Esophagus mucosa (tissue), 1 donor: ENCODE measurements at places on chromosomes 5 and 9. TPM values are rescaled to one million over a fixed set of nuclear protein-coding genes. Genes with fewer than 3 reads are reported as not detected.

- ATAC-seq = no peak
Measured at GRCh38 chr9:69891696-69892095, 71.1 kb downstream of the CFAP95 start.

Gene LECT2
- not detected for total RNA-seq

Gene ZNF622
- 15.5 TPM for total RNA-seq

DNA sequence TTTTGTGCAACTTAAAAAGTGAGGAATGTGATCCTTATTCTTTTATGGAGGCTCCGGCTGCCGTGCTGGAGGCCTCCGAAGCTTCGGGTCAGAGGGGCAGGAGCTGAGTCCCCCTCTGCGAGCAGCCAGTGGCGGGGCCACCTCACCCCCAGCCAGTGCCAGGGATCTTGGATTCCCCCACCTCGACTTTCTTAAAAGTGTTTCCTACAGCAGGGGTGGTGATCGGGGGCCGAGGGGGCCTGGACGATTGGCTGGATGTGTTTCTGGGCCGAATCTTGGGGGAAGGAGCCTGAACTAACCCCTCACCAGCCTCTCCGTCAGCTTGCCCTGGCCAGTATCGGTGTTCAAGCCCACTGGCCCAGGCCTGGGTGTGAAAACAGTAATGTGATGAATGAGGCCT is 92.2 kb upstream of the LMX1B start:
- ATAC-seq = no peak

DNA sequence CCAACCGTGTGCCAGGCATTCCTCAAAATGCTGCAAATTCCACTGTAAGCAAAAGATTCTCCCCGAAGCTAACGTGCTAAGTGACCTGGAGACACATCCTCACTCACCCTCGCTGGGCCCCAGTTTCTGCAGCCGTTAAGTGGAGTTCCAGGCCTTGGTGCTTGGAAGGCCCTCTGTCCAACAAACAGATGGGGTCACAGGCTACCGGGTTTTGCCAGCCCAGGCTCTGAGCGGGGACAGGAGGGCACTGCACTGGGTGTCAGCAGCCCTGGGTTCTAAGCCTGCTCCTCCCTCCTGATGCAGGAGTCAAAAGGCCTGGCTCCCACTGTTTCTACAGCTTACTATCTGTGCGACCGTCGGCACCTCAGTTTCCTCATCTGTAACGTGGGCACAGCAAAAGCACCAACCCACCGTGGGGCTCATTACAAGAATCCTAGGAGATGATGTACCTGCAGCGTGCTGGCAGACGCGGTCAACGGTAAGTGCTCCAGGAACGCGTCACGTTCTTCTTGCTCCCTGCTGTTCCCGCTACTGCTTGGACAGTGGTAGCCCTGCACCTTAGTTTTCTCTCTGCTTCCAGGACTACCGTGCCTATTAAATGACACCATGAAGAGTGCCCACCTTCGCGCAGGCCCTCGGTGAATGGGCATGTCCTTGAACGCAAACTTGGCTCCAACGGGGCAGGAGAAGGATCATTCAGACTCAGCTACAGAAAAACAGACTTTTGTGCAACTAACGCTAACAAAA is 84.8 kb downstream of the ADAMTS2 start:
- ATAC-seq = no peak

Gene OBP2B
- total RNA-seq = not detected
